ENCODE measurements at places on chromosomes 5 and 9. TPM values are rescaled to one million over a fixed set of nuclear protein-coding genes. Genes with fewer than 3 reads are reported as not detected.

Gene NOXA1
- total RNA-seq, result 7.7 TPM

DNA sequence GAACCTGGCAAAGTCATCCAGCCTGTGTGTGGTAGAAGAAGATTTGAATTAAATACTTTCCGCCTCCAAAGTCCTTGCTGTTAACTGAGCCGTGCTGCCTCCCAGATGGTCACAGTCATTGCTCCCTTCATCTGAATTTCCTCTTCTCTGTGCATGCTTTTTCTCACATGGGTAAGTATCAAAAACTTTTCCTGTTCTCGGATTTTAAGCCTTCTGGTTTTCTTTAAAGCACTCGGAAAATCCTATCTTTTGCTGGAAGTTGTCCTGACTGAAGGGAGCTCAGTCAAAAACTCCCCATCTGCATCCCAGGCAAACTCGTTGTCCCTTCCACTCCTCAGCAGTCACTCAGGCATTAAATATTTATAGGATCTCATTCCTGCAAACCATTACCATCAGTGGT lies 290.0 kb upstream of the PIK3R1 start:
- H3K4me1 ChIP-seq, result no peaks in the 10 kb centered on the region
- H3K4me3 ChIP-seq, result no peak overlapping the region
- DNase-seq, result no peak
- H3K36me3 ChIP-seq, result no peaks in the 10 kb centered on the region
- no peaks in the 10 kb centered on the region for H3K27me3 ChIP-seq
- no peak overlapping the region for H3K27ac ChIP-seq

- H3K4me3 ChIP-seq, result no peak overlapping the region
- H3K36me3 ChIP-seq, result no peaks in the 10 kb centered on the region
- no peak for DNase-seq
- H3K4me1 ChIP-seq, result peaks cover 2% of the 10 kb centered on the region
These were observed 238.2 kb downstream of the NR3C1 start for GRCh38 chr5:143165049-143165880.

Gene PLPPR1
- not detected for total RNA-seq

Gene FAM221B
- not detected for total RNA-seq

- H3K27ac ChIP-seq, result no peak overlapping the region
- H3K27me3 ChIP-seq, result peaks cover 7% of the 10 kb centered on the region
- peaks cover 16% of the 10 kb centered on the region for H3K4me1 ChIP-seq
- no peak for DNase-seq
These were observed 8.3 kb upstream of the NKD2 start for GRCh38 chr5:1000329-1000728.

Gene ABLIM3
- total RNA-seq, result 2.4 TPM

DNA sequence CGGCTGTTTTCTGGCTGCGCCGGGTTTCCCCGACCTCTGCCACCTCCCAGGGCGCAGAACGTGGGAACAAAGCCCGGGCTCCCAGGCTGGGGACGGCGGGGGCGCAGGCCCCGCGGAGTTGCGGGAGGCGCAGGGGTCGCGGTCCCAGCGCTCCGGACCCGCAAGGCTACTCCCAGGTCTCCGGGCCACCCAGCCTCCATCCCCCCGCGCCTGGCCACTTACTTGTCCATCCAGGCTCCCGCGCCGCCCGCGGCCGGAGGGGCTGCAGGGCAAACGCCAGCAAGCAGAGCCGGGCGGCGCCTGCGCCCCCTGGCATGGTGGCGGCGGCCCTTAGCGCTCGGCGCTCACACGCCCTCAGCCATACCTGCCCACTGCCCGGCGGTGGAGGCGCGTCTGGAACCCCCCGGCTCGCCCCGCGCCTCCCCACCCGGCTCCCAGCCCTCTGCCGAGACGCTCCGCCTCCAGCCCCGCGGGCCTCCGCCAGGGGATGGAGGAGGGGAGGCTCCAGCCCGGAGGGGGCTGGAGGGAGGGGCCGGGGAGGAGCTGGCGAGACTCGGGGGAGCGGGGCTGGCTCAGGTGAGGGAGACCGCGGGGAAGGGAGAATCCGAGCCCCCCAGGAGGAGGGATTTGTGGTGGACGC lies at the start of gene ADAM19:
Gene ADAM19, minus strand, starts transcription at position 395 of the 640 bp plus-strand sequence. Its CDS starts 79 bp downstream, at position 316.
- H3K27me3 ChIP-seq, result peaks cover 18% of the 10 kb centered on the region
- no peaks in the 10 kb centered on the region for H3K36me3 ChIP-seq
- DNase-seq, result no peak
- H3K27ac ChIP-seq, result peak within 1 kb of the TSS; percentile 47
- peaks cover 35% of the 10 kb centered on the region for H3K4me1 ChIP-seq

DNA sequence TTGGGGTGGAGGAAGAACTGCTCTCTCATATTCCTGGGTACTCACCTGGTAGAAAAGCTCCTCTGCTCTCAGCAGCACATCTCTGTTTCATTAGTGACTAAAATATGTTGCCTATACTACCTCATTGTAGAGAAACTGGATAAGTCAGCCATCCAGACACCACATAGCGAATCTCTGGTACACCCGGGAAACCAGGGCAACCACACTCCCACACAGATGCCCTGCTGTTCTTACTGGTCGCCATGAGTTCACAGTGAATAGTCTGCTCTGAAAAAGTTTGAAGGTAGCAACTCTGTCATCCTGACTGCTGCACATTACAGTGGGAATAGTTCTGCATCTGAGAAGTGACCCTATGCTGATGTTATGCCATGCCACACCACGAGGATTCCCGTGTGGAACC lies 135.0 kb downstream of the ENTREP1 start:
- no peak for DNase-seq

DNA sequence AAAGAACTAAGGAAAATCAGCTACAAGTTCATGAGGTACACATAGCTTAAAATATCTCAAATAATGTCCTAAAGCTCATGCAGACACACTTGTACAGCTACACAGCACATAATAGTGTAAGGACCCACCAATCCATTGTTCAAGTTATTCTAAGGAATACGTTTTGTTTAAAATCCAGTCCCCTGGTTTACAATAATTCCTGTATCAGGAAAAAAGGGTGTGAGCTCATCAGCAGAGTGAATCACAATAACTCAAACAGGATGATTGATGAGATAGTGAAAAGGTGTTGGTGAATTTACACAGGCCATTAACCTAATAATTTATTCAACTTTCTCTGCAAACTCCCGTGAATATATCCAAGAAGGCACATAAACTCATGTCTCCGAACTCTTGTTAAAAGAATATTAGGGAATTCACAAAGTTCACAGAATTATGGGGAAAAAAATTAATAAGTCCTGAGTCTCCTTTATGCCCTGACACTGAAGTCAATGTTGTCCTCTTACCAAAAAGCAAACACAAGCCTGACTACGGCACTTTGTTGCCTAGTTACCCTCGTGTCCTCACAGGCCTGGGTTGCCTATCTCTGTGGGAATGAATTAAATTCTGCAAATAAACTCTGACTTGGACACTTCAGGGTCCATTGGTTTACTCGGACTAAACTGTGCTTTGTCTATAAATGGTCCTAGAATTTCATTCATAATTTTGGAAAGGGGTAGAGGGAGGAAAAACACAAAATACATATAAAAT lies 142.8 kb upstream of the PDE4D start:
- no peaks in the 10 kb centered on the region for H3K27me3 ChIP-seq
- no peaks in the 10 kb centered on the region for H3K4me1 ChIP-seq
- no peaks in the 10 kb centered on the region for H3K36me3 ChIP-seq
- H3K4me3 ChIP-seq, result no peak overlapping the region
- H3K27ac ChIP-seq, result no peak overlapping the region

- no peaks in the 10 kb centered on the region for H3K36me3 ChIP-seq
- no peak overlapping the region for H3K4me3 ChIP-seq
- H3K27ac ChIP-seq, result no peak overlapping the region
- no peaks in the 10 kb centered on the region for H3K4me1 ChIP-seq
These were observed 293.6 kb downstream of the FER start for GRCh38 chr5:109041317-109041716.

DNA sequence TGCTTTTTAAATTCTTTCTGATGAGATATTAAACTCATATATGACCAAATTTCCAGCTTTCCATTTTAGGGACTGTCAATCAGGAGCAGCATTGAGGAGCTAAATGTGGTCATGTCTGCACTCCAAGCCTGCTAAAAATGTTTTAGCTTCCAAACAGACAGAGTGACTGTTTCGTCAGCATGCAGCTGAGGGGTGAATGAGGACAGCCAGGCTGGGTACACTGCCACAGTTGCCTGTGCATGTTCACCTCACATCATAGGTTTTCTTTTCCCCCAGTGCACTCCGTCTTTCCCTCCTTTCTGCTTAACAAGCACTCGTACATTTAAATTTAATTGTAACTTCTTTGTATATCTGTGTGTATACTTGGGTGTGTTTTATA lies 138.1 kb downstream of the ARRDC3 start:
- no peaks in the 10 kb centered on the region for H3K27me3 ChIP-seq
- no peaks in the 10 kb centered on the region for H3K36me3 ChIP-seq
- H3K27ac ChIP-seq, result no peak overlapping the region
- no peaks in the 10 kb centered on the region for H3K4me1 ChIP-seq

Gene NEURL1B
- total RNA-seq, result 0.54 TPM

GRCh38 chr9:35611230-35611797 lies 6.3 kb downstream of the TESK1 start:
- H3K27ac ChIP-seq, result no peak overlapping the region
- H3K27me3 ChIP-seq, result no peaks in the 10 kb centered on the region
- peaks cover 19% of the 10 kb centered on the region for H3K4me1 ChIP-seq
- DNase-seq, result peak; percentile 39

DNA sequence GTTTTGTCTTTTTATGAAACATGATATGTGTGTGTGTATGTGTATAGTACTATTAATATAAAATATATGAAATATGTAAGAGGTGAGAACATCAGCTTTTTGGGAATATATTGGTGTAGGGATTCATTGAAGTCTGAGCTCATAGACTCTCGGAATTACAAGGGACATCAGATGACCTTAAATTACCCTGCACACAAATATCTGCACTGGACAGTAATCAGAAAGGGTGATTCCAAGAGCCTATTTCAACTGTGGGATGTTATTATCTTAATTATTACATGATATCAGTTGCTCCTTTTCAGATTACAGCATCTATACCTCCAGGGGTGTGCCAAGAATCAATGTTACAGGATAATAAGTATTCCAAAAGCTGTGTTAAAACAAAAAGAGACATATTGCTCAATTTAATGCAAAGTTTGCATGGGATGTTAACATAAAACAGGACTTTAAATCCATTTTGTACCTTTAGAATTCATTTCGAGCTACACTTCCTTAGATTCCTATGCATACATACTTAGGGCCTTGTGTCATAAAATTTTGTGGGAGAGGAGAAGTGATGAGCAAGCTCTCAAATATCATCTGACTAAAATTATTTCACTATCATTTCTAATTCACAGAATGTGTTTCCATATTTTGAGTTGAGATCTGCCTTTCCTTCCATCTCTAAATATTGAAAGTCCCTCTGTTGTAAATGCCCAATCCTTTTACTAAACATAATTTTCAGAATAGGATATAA lies 365.2 kb downstream of the BRINP1 start:
- DNase-seq, result no peak
- no peaks in the 10 kb centered on the region for H3K36me3 ChIP-seq
- H3K27ac ChIP-seq, result no peak overlapping the region
- H3K4me1 ChIP-seq, result no peaks in the 10 kb centered on the region
- H3K4me3 ChIP-seq, result no peak overlapping the region

Gene GFRA3
- not detected for total RNA-seq

Gene SLC36A2
- total RNA-seq, result not detected

DNA sequence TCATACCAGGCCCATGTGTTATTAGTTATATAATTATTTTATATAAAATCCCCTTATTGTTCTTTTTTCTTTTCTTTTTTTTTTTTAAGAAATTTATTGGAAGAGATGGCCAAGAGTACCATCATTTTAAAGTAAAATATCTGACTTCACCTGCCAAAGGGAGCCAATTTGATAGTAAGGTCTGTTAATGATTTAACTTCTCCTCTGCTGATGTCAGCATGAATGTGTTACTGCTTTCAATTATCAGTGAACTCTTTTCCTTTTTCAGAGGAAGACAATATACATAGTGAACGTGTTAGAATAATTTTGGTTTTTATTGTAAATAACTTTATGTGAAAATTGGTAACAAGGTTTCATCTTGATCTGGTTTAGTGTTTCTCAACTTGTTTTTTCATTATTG lies 409.6 kb downstream of the SH3GL2 start:
- no peak overlapping the region for H3K27ac ChIP-seq
- no peaks in the 10 kb centered on the region for H3K4me1 ChIP-seq
- no peaks in the 10 kb centered on the region for H3K36me3 ChIP-seq
- H3K4me3 ChIP-seq, result no peak overlapping the region
- no peak for DNase-seq

DNA sequence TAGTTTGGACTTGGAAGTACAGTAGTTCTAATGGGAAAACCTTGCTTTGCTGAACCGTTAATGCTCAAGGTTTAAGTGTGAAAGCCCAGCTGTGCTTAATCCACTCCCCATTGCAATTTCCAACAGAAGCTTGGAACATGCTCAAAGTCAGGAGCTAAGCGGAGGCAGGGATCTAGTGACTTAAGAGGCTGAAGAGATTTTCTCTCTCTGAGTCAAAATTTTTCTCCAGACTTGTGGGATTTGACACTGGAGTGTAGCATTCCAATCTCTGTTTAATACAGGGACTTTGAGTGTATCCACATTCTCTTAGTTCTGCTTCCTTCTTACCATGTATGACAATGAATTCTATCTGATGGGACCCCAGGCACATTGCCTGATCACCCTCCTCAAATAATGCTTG lies 471.8 kb downstream of the KIF4B start:
- no peaks in the 10 kb centered on the region for H3K27me3 ChIP-seq
- H3K27ac ChIP-seq, result no peak overlapping the region
- H3K4me3 ChIP-seq, result no peak overlapping the region
- no peaks in the 10 kb centered on the region for H3K36me3 ChIP-seq
- H3K4me1 ChIP-seq, result no peaks in the 10 kb centered on the region

DNA sequence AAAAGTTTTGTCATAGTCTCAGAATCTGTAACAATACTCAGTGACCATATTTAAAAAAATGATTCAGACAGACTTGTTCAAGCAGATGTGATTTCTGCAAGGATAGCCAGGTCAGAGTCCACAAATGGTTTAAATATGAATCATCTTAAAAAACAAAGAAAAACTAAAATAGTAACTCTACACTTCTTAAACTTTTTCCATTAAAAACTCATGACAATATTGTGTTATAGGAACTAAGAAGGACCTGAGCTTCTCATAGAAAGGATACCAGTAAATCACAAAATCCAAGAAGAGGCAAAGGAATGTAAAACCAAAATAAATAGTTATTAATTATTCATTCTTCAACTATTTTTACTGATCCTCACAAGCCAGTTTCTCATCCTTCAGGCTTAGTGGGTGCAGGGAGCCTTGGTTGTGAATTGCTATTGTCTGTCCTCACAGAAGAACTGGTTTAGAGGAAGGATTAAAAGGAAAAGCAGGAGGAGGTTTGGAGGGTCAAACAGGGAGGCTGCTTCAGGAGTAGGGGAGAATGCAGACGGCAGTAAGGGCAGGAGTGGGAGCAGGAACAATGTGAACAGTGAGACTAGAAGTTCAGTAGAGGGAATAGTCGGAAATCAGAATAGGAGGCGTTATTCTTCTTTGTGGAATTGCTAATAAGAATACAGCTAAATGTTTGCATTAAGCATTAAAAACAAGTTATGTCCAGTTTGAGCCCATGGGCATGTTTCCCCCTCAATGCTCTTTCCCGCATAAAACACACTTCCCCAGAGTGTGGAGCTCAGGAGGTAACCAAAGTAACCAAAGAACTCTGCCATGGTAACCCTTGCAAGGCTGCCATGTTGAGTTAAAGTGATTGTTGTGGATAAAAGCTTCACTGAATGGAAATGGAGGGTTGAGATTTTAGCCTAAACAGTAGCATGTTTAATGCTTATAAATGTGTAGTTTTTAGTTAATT lies 110.7 kb downstream of the CCDC192 start:
- H3K27ac ChIP-seq, result no peak overlapping the region
- H3K36me3 ChIP-seq, result no peaks in the 10 kb centered on the region
- DNase-seq, result no peak
- no peaks in the 10 kb centered on the region for H3K27me3 ChIP-seq
- H3K4me3 ChIP-seq, result no peak overlapping the region

Gene RNF130
- total RNA-seq, result 24.4 TPM

Gene WDR31
- total RNA-seq, result 0.16 TPM
